Spinal cord (tissue), 10 donors: ENCODE measurements at places on chromosomes 5 and 9.

DNA sequence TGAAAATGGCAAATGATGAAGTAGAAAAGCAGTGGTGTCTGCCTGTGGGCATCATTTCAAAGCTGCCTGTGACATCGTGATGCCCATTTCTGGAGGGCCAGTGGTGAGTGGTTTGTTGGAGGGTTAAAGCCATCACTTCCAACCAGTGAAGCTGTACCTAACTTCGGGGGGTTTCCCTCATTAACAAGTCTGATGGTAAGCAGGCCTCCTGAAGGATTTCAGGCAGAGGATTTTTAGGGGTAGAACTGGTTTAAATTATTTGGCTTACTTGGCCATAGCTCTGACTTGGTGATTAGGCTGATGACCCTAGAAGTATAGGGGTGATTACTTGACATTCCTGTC, 10.7 kb downstream of the TNFAIP8 start:
- DNase-seq, result no peak

GRCh38 chr5:118919016-118919415, 69.3 kb downstream of the DTWD2 start:
- no peak for DNase-seq

- no peak for DNase-seq
Measured at GRCh38 chr9:19895006-19895405, 106.2 kb upstream of the SLC24A2 start.

DNA sequence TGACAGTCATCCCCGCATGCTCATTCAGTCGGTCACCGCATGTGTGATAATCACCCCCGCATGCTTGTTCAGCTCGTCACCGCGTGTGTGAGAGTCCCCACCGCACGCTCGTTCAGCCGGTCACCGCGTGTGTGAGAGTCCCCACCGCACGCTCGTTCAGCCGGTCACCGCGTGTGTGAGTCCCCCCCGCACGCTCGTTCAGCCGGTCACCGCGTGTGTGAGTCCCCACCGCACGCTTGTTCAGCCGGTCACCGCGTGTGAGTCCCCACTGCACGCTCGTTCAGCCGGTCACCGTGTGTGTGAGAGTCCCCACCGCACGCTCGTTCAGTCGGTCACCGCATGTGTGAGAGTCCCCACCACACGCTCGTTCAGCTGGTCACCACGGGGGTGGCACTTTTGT, 3.5 kb downstream of the TRAF2 start:
- no peak for DNase-seq

- peak; percentile 3 for DNase-seq
Measured at GRCh38 chr5:115774684-115775083, 41.8 kb downstream of the CDO1 start.

- peak; percentile 35 for DNase-seq
Measured at GRCh38 chr9:124551472-124552272, 44.5 kb upstream of the NR5A1 start.

DNA sequence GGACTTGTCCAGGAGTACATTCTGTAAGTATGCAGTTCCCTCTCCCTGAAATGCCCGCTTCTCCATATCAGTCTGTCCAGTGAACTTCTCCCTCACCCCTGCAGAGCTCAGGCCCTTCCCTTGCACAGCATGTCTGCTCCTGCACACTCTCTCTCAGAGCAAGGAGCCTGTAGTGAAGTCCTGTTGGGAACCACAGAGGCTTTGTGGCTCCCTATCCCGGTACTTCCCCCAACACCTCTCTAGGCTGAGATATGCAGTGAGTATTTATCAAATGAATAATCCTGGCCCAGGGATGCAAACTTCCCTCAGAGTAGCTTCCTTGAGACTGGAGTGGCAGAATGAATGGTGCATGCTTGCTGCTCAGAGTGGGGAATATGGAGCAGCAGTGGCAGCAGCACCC, 48.8 kb downstream of the POC5 start:
- DNase-seq, result no peak

DNA sequence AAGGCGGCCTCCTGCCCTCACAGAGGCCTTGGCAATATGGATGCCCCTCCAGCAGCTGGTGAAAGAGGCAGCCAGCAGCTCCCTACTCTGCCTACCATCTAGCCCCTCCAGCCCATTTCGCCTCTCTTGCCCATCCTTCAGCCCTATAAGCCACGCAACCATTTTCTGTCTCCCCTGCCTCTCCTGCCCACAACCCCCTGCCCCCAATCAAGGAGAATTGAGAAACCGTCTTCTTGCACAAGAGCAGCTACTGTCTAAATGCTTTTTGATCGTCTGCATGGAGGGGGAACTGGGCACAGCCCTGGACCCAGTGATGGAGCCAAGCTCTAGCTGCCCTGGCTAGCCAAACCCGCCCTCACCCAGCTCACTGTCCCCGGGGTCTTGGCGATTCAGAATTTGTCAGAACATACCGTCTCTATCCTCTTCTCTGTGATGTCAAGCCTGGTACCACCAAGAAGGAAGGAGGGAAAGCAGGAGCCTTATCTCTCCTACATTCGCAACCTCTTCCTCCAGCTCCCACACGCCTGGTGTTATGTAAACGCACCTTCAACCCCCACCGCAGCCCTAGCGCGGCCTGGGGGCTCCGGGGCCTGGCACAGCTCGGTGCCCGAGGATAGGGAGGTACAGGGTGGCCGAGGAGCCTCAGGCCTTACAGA, 1.2 kb downstream of the SPRY4 start:
- no peak for DNase-seq

DNA sequence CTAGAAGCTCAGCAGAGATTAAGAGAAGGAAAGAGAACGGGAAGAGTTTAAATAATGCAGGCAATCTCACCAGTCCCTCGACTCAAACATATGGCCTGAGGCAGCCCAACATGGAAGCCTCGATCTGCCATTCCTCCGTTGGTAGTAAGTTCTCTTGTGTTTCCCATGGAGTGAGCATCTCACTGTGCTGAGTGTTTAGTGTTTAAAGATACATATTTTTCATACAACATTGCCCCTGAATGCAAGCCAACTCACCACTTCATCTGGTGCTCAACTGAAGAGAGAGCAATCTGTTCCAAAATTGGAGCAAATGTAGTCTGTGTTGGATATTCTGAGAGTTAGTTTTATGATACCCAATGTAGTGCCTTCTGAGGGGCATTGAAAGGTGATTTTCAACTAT, 171.5 kb upstream of the ATP10B start:
- DNase-seq, result no peak

GRCh38 chr5:169084775-169085174, 216.2 kb downstream of the SLIT3 start:
- no peak for DNase-seq

DNA sequence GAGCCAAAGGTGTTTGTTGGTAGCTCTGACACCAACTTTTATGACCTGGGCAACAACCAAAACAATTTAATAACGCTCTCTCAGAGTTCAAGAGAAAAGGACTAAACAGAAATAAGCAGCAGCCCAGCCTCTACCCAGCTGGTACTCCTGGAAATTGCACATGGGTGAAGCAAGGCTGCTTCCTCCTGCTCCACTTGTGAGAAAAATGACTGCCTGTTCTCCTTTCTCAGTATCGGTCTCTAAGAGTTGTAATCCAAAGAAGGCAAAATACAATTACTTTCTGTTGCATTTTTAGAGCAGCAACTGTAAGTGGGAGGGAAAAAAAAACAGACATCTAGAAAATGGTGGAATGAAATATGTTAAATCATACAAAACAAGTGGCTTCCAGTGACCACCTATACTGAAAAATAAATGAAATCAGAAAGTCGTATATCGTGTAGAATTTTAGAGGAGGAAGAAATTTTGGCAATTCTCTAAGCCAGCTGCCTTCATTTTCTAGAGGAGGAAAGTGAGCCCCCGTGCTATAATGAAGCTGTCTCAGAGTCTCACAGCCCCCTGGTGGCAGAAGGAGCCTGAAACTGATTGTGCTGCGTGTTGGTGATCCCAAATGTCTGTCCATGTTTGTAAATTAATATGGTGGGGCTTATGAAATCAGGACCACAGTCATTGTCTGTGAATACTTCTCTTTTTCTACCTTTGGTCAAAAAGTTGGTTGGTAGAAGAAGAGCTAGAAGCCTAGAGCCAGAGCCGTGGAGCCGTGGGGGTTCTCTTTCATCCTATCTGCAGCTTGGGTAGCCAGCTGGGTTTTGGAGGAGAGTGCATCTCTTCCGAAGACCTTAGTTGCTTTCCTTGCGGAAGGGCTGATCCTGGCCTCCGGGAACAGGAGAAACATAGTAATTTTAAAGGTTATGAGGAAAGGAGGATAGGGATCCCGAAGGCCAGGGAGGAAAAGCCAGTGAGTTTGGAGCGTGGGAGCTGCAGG, 139.9 kb downstream of the PIP5K1B start:
- peak; percentile 62 for DNase-seq

DNA sequence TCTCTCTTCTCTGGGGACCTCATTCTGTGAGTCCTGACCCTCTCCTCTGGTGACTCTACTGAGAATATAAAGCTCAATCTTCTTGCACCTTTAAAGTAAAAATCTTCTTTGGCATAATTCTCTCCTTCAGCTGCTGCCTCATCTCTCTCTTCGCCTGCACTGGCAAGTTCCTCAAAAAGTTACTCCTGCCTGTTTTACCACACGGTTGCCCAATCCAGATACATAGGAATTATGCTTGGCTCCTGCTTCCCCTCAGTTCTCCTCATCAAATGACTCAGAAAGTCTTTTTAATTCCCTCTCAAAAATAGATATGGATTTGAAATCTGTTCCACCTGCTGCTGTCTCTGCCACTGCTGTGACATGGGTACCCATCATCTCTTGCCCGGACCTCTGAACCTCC, 14.4 kb upstream of the HRCT1 start:
- DNase-seq, result no peak

- peak; percentile 93 for DNase-seq
Measured at GRCh38 chr5:79020861-79021561, 35.9 kb upstream of the ARSB start.

DNA sequence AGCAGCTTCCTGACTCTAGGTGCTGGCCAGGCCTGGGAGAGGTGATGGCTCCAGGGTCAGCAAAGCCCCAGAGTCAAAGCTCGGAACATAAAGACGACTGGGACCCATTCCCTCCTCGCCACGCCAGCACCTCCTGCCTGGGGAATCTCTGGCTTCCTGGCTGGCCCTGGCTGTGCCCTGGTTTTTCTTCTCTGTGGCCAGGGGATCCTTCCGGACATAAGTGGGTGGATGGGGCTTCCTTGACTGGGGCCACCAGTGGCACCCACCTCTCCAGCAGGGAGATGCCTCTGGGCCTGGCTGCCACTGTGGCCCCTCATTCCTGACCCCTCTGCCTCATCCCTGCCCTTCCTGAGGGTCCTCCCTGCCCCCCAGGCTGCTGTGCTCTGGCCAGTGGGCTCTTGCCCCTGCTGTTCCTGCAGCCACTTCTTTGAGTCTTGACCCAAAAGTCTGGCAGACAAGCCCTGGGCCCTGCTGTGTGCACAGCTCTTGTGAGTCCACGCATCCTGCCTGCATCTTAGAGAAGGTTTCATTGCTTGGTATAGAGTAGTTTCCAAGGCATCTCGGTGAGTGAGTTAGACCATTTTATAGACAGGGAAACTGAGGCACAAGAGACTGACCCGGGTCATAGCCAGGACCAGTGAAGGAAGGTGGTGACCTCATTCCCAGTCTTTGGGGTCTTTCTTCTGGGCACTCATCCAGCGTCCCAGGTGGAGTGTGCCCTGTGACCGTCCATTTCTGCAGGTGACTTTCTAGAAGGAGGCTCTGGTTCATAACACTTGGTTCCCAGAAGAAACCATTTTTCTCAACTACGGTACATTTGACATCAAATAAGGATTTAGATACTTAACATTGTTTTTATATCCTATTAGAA, 17.3 kb upstream of the LPCAT1 start:
- no peak for DNase-seq
